ENCODE measurements at places on chromosomes 7 and 10. TPM values are rescaled to one million over a fixed set of nuclear protein-coding genes. Genes with fewer than 3 reads are reported as not detected.
A peak's percentile ranks its signal among the peaks of the same experiment; 100 is the strongest.

DNA sequence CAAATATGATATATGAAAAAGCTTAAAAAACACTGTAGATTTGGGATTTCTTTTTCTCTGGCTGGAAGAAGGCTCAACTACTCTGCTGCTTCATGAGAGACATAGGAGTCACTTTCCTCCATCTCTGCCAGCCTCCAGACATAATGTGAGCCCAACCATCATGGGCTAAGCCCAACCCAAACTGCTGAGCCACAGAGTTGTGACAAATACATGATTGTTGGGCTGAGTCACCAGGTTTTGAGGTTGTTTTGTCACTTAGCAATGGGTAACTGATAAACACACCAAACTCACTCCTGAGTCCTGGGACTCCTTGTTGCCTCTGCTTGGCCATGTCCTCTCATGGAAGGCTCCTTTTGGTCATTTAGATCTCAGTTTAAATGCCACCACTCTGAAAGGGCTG is 381.8 kb upstream of the FZD8 start:
- no peak for DNase-seq

DNA sequence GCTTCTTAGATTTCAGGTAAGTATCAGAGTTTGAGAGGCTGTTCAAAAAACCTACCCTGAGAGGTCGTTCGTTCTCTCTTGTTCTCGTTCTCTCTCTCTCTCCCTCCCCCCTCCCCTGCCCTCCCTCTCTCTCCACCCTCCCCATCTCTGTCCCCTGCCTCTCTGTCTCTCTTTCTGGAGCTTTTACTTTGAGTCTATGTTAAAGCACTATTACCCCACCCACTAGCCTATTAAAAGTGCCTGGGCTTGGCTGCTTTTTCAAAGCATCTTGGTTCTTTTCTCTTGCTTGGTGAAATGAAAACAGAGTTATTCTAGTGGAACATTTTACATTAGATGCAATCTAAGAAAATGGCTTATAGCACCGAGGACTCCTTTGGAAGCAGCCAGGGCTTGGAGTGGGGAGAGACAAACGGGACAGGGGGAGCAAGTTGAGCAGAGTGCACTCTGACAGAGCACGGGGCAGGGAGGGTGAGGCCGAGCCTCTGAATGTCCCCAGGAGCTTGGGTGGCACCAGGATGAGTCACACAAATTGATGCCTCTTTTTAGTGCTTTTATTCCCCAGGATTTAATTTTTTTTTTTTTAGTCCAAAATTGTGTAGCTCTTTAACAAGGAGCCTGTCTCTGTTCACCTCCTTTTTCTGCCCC is 134.3 kb downstream of the CFAP58 start:
- no peak for DNase-seq

DNA sequence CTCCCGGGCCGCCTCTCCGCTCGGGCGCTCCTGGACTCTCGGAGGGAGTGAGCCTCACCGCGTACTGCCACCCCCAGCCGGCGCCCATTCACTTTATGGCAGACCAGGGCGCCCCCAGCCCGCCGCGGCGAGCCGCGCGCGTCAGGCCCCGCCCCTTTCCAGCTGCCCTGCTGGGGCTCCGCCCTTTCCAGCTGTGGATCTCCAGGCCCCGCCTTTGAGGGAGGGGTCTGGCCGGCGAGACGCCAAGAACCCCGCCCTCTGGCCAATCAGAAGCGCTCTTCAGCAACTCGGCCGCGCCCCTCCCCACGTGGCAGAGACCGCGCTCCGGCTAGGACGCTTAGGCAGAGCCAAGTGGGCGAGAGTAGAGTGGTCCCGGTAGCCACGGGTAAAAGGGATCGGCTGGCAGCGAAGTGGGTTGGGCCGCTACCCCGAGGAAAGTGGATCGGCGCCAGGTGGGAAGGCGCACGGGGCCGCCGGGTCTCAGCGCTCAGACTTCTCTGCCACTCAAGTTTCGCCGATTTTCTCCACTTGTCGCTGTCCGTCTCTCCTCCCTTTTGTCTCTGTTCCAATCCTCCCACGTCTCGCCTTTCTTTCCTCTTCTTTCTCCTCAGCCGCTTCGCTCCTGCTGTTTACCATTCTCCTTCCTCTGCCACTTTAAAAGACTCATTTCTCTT is at the start of gene PITX3:
TSS of gene PITX3 (minus strand) at position 69 of the 674 bp plus-strand sequence. CDS start 9,432 bp downstream, outside the sequence.
- peak; percentile 87 for DNase-seq

DNA sequence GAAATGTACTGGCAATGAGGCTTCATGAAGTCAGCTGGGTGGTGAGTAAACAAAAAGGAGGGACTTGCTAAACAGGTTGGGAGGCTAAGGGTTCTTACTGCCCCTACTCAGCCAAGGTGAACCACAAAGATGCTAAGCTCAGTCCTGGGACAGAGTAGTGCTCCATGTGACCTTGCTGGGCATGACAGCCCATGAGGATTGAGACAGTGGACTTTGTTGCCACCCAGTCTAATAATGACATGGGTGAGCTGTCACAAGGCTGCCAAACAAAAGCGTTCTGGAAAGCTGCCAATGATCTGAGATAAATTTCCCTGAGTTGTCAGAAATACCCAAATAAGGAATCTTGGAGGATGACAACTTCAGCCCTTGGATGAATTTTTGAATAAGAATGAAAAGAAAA is 75.2 kb downstream of the CLEC2L start:
- no peak for DNase-seq

DNA sequence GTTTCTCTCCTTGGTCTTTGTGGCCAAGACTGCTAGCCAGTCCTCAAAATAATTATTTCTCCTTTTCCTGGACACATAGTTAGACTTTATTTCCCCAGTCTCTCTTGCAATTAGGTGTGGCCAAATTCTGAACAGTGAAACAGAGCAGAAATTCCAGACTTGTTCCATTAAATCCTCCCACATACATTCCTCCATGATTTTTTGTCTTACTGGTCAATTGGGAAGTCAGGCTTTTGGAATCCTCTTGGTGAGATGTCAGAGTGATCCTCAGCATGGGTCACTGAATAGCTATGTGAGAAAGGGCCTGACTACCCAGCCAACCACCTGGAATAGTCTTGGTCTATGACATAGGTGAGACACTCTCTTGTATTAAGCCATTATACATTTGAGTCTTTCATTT is 164.2 kb downstream of the DGKI start:
- DNase-seq, result no peak

- DNase-seq, result no peak
Measured at GRCh38 chr7:54546081-54546985, 4.2 kb downstream of the VSTM2A start.

DNA sequence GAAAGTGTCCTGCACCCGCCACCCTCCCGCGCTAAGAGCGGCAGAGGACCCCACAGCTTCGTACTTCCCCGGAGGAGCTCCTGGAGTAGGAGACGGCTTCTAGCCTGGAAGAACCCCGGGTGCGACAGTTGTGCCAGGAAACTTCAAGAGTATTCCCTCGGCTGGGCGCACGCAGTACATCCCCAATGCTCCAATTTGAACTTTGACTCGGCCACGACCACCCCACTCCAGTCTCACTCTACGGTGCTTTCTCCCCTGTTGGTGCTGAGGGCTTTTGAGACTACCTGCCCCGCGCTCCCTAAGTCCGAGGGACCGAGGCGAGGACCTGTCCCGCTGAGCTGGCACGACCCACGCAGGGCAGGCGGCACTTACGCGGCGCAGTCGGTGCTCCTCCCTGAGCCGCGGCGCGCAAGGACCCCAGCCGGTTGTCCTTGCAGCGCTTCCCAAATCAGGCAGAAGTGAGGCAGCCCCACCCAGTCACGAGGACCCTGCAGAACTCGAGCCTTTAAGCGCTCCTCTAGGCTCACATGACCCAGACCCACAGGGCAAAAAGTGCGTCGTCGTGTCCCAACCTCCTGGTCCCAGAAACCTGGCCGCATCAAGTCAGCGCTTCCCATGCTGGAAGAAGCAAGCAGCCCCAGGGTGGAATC is at the start of gene CPVL:
TSS of gene CPVL (minus strand) at position 481 of the 650 bp plus-strand sequence. CDS start 25,476 bp downstream, outside the sequence.
- no peak for DNase-seq

PVRIG gene
- 0.66 TPM for total RNA-seq

OR9A2 gene
- total RNA-seq, result 2.0 TPM

CYP2E1 gene
- total RNA-seq, result 0.96 TPM

All from breast epithelium (tissue), 4 donors.